ENCODE measurements at places on chromosomes 11 and 22.
A peak's percentile ranks its signal among the peaks of the same experiment; 100 is the strongest.

DNA sequence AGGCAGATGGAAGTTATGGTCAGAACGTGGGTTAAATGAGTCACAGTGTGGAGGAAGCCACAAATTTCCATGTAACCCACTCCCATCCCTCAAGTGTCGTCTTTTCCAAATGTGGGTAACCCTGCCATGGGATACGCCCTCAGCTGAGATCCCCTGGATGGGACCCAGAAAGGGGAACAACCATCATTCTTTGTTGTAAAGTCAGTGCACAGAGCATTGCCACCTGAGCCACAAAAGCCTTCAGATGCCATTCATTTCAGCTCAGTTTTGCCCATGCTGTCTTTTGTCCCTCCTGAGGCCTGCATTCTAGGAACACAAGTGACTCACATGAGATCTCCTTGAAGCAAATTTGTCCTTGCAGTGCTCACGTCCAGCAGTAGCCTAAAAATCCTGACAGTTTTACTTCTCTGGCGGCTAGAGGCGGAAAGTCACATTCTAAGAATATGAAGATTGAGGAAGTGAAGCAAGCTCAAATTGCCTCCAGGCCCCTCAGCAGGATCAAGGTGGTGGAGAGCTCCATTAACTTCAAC is 30.6 kb downstream of the MMP13 start:
- DNase-seq: no peak

DNA sequence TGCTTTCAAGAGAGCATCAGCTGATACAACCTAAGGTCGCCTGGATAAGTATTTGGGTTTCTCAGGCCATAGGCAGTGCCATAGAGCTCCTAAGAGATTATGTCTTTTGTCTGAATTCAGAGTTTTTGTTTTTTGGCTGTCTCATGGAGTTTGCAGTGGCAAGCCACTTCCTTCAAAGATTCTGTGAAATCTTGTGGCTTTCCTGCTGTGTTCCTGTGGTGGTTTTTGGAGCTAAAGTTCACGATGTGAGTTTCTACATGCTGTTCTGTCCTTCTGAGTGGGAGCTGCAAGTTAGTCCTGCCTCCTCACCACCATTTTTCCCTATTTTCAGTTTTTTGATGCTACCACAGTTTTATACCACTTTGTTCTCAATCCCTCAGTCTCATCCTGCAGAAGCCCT is 111.4 kb downstream of the COMMD9 start:
- no peak for DNase-seq

GRCh38 chr22:48546653-48547424 is 1280.8 kb downstream of the BRD1 start:
- DNase-seq: no peak

- no peak for DNase-seq
Observed at GRCh38 chr22:24417901-24418641, 9.3 kb upstream of the ADORA2A start.

DNA sequence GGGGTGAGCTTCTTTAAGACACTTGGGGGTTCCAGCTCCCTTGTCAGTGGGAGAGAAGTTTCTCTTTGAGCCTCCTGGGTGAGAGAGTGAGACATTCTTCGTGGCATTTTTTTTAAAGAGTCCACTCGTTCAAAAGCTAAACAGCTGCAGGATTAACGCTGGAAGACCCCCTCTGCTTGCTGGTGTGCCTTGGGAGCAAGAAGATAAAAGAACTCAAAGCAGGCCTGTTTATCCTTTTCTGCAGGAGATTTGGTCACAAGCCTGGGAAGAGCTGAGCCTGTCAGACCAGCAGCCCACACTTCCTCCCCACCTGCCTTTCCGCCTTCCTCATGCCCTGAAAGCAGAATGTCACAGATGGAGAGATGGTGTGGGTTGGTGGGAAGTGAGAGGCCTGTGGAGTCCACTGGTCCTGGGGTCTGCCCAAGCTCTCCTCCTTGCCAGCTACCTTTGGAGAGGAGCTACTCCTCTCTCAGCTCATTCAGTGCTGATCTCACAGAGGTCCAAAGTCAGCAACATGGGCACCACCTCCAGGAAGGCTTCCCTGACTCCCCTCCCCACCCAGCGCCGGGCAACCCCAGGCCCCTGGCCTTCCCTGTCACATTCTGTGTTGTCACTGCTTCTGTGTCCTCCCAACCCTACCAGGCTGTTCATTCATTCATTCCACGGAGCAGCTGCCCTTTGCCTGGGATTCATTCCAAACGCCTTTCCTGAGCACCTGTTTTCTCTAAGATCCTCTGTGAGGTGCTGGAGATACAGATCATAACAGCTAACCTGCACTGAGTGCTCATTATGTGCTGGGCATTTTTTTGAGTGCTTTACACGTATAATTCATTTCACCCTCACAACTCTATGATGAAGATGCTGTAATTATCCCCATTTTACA is 6.7 kb downstream of the GDPD5 start:
- no peak for DNase-seq

DNA sequence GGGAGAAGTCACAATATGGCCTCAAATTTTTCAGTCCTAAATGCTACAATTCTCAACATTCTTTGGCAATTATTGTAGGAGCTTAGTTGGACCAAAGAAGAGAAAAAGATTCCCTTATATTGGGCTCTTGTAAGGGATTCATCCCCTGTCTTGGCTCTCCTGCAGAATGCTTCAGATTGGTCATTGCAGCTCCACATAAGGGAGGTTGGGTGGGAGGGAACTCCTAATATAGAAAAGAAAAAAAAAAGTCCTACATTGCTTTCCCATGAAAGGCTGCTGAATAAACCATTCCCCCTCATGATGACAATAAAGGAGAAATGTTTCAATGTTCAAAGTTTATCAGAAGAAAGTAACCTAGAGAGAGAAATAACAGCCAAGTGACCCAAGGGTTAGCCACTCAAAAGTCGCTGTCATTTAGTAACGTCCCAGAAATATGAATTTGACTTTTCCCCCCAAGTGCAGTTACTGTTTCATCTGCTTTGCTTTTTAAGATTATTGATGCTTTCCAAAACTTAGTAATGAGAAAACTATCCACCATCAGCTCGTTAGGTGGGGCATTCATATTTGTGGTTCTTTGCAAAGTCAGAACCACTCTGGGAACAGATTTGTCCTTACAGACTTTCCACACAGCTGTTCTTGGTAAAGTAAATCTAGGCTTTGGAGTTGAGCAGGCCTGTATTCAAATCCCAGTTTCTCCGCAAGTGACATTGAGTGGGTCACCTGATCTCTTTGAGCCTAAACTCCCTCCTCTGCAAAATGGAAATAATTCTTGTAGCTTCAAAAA is 5.0 kb upstream of the SLC1A2 start:
- no peak for DNase-seq

- no peak for DNase-seq
Observed at GRCh38 chr11:116814502-116814901, 8.6 kb downstream of the APOA4 start.

GRCh38 chr22:36741968-36742367 is 34.0 kb downstream of the IFT27 start:
- DNase-seq: no peak

GRCh38 chr11:66226101-66226500 is 42.3 kb upstream of the RAB1B start:
- DNase-seq: no peak

- no peak for DNase-seq
Observed at GRCh38 chr11:7414973-7415817, 70.1 kb upstream of the OLFML1 start.

DNA sequence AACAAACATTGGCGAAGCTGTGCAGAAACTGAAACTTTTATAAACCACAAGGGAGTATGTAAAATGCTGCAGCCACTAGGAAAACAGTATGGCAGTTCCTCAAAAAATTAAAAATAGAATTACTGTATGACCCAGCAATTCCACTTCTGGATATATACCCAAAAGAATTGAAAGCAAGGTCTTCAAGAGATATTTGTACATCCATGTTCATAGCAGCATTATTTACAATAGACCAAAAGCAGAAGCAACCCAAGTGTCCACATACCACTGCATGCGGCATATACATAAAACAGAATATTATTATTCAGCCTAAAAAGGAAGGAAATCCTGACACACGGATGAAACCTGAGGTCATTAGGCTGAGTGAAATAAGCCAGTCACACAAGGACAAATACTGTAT is 85.8 kb downstream of the RELT start:
- DNase-seq: peak; percentile 1

DNA sequence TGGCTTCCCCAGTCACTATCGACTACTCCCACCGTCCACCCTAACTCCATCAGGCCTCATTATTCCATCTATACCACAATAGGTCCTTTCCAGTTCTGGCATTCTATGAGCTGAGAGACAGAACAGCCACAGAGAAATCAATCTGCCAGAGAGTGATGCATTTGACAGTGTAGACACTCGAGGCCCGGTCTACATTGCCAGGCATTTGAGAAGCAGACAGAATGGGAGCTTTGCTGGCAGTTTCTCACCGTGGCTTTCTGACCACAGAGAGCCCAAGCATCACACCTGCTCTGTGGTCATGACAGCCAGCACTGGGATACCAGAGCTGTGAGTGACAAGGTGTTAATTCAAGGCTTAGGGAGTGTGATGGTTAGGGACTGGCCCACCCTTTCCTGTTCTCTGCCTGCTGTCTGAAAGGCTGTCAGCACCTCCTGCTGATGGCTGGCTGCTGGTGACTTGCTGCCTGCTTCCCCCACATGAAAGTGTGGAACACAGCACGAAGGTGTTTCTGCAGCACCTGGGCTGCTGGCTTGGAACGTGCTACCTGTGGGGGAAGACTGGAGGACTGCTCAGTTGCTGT is 137.8 kb downstream of the KIRREL3 start:
- DNase-seq: no peak

- DNase-seq: peak; percentile 14
Observed at GRCh38 chr11:18522388-18522787, 4.4 kb downstream of the TSG101 start.

GRCh38 chr11:20031155-20032001 is 128.9 kb downstream of the DBX1 start:
- DNase-seq: no peak

GRCh38 chr11:10322830-10323792 is 18.2 kb downstream of the ADM start:
- DNase-seq: peak; percentile 52

DNA sequence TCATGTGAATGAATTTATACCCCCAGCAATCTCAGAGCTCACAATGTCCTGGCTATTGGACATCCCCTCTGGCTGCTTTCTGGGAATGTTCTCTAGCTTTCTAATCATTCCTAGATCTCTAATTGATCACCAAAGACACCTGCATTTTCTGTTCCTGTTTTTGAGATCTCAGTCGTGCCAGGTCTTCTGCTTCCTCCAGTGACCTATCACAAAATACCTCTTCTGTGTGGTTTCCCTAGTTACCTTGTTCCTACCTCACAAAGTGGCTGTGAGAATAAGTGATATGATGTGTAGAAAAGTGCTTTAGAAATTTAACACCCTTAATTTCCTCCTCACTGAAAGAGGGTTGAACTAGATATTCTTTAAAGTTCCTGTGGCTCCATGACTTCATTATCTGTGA is 92.2 kb downstream of the LUZP2 start:
- no peak for DNase-seq

GRCh38 chr11:84894666-84895065 is 732.5 kb downstream of the DLG2 start:
- DNase-seq: no peak

GRCh38 chr11:57487920-57488659 is 27.4 kb downstream of the SLC43A1 start:
- no peak for DNase-seq

- no peak for DNase-seq
Observed at GRCh38 chr11:131354251-131354701, 16.1 kb upstream of the NTM start.

DNA sequence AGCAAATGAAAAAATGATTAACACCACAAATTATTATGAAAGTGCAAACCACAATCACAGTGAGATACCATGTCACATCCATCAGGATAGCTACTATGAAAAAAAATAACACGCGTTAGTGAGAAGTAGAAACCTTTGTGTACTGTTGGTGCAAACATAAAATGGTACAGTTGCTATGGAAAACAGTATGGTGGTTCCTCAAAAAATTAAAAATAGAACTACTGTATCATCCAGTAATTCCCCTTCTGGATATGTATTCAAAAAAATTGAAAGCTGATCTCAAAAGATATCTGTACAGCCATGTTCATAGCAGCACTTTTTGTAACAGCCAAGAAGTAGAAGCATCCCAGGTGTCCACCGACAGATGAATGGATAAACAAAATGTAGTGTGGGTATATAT is 43.4 kb downstream of the CCDC81 start:
- no peak for DNase-seq

DNA sequence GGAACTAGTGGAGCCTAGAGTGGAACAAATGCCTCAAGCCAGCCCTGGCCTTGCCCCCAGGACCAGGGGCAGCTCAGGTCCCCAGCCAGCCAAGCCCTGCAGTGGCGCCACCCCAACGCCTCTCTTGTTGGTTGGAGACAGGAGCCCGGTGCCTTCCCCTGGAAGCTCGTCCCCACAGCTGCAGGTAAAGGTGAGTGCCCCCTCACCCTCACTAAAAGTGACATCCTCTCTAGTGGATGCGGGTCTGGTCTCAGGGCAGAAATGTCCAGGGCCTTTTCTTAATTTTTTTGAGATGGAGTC is 21.5 kb downstream of the MICALL1 start:
- DNase-seq: no peak

DNA sequence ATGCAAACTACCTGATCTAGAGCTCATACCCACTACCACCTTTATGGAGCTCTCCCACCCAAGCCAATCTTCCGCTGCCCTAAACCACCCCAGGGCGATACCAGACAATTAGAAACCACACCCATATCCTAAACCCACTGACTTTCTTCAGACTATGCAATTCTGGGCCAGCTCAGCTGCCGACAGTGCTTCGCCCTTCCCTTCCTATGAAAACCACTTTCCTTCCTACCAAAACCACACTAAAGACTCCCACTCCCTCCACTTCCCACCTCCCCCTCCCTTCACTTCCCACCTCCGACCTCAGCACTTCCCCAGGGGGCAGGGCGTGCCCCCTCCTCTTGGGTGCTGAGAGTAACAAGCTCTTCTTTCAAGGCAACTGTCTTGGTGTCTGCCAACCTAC is 25.1 kb downstream of the B3GAT1 start:
- peak; percentile 4 for DNase-seq

DNA sequence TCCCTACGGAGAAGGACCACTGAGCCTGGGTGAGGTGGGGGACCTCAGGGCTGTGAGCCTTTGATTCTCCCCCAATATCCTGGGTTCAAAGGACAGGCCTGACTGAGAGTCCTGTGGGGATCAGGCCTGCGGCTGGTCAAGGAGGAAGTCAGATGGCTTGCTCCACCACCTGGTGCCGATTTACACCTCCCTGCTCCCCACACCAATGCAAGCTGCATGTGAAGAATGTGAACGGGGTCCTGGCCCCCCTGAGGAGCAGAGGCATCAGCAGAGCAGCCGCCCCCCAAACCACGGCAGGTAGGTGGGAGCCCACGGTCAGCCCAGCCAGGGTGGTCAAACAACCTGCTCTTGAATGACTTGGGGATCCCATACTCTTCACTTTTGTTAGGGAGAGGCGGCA is 6.7 kb downstream of the ADAMTS8 start:
- DNase-seq: no peak

All from CD4-positive, alpha-beta T cell treated with Interleukin-21 for 1 hour (primary cell).